Activated CD4-positive, alpha-beta memory T cell treated with anti-CD3 and anti-CD28 coated beads, Interleukin-2, amount 10 ng/mL, durations not matched to agents 7 days and 5 days (primary cell): ENCODE measurements at places on chromosomes 12 and 14. TPM values are rescaled to one million over a fixed set of nuclear protein-coding genes. Genes with fewer than 3 reads are reported as not detected.

GRCh38 chr12:53057816-53058500, 8.1 kb downstream of the TNS2 start:
- no peak overlapping the region for H3K27ac ChIP-seq
- no peaks in the 10 kb centered on the region for H3K27me3 ChIP-seq
- no peak for DNase-seq
- no peak overlapping the region for H3K4me3 ChIP-seq

DNA sequence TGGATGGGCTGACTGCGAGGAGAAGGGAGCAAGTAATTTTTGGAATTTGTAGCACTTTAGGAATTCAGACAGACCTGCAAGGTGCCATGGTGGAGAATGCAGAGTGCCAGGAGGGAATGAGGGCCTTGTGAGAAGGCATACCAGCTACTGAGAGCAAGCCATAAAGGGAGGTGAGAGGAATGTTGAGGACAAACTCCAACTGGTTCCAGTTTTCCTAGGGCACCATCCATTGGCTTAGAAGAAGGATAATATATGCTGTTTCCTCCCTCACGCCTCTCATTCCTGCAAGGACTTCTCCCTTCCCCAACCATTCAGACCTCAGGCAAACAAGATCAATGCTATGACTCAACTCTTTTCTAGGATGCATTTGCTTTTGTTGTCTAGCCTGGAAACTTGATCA, 11.2 kb upstream of the DAAM1 start:
- H3K27ac ChIP-seq: no peak overlapping the region
- H3K36me3 ChIP-seq: no peaks in the 10 kb centered on the region
- peaks cover 2% of the 10 kb centered on the region for H3K27me3 ChIP-seq
- H3K4me1 ChIP-seq: peaks cover 2% of the 10 kb centered on the region

Gene TAS2R31
- total RNA-seq: 1.7 TPM

- H3K4me3 ChIP-seq: no peak overlapping the region
- no peak overlapping the region for H3K27ac ChIP-seq
- H3K4me1 ChIP-seq: no peaks in the 10 kb centered on the region
- peaks cover 6% of the 10 kb centered on the region for H3K27me3 ChIP-seq
Observed at GRCh38 chr12:66999141-66999540, 270.0 kb upstream of the CAND1 start.

Gene PPM1H
- not detected for total RNA-seq

- no peak overlapping the region for H3K4me3 ChIP-seq
- no peak overlapping the region for H3K27ac ChIP-seq
- no peaks in the 10 kb centered on the region for H3K36me3 ChIP-seq
- H3K27me3 ChIP-seq: no peaks in the 10 kb centered on the region
Observed at GRCh38 chr12:99343960-99344359, 303.6 kb upstream of the GARIN6 start.

DNA sequence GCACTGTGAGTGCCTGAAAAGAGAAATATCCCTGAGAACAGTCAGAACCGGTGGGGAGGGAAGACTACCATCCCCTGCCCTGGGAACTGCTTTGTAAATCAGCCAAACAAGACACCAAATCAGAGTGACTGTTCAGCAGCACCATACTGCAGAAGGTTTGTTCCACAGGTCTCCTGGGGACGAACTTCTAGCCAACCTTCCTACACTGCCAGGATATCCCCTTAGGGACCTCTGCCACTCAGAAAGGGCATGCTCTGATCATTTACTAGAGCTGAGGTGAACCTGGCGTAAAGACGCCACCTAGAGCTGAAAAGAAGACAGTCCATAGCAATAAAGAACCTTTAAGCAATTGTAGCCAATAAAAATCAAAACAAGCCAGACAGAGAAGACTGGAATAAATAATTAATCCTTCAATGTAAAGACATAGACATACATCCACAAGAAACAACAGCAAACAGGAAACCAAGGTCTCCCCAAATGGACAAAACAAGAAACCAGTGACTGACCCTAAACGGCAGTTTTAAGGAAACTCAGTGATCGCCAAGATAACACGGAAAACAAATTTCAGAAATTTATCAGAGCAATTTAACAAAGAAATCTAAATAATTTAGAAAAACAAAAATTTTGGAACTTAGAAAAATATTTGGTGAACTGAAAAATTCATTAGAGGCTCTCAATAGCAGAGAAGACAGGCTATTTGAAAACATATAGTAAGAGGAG, 228.1 kb upstream of the AMIGO2 start:
- DNase-seq: peak; percentile 64
- peak overlapping the region; percentile 76 for H3K4me3 ChIP-seq
- no peaks in the 10 kb centered on the region for H3K27me3 ChIP-seq

Gene DBX2
- total RNA-seq: not detected

DNA sequence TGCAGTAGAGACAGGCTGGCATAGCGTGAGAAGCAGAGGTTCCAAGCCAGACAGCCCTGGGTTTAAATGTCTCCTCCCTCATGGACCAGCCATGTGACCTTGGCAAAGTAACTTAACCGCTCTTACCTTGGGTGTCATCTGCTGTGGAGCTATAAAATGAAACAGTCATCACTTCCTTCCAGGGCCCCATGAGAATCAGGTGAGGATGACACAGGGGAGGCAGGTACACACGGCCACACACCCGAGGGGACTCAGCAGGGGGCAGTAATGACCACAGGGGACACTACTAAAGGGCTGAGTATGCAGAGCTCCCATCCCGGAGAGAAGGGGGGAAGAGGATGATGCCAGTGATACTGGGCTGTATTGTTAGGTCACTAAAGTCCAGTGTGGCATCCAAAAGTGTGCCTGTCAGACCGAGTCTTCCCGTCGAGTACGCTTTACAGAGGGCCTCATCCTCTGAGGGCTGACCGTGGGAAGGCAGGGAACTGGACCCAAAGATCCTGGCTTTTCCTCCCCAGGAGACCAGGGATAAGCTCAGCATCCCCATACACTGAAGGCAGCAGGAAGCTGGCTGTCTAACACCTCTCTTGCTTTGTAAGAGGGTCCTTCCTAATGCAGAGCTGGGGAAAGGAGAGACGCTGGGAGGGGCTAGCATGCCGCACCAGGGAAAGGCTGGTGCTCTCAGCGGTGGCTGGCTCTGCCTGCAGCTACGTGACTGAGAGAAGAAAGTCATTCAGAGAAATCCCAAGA, 94.2 kb downstream of the SINHCAF start:
- H3K4me3 ChIP-seq: no peak overlapping the region
- no peak overlapping the region for H3K27ac ChIP-seq
- DNase-seq: no peak
- no peaks in the 10 kb centered on the region for H3K36me3 ChIP-seq

- DNase-seq: no peak
- H3K4me1 ChIP-seq: peaks cover 1% of the 10 kb centered on the region
- H3K4me3 ChIP-seq: no peak overlapping the region
- no peak overlapping the region for H3K27ac ChIP-seq
Observed at GRCh38 chr12:51863363-51863932, 14.9 kb upstream of the FIGNL2 start.

Gene ART4
- total RNA-seq: not detected
